ENCODE measurements at places on chromosomes 3 and 15.

GRCh38 chr3:71393093-71393492 lies 190.4 kb downstream of the FOXP1 start:
- no peak for DNase-seq

DNA sequence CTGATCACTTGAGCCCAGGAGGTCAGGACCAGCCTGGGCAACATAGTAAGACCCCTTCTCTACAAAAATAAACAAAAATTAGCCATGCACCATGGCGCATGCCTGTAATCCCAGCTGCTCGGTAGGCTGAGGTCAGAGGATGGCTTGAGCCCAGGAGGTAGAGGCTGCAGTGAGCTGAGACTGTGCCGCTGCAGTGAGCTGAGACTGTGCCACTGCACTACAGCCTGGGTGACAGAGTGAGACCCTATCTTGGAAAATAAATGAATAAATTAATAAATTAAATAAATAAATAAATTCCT lies 10.8 kb downstream of the SHISA5 start:
- DNase-seq, result no peak

- no peak for DNase-seq
Observed at GRCh38 chr3:94423578-94423977, 360.7 kb downstream of the NSUN3 start.

DNA sequence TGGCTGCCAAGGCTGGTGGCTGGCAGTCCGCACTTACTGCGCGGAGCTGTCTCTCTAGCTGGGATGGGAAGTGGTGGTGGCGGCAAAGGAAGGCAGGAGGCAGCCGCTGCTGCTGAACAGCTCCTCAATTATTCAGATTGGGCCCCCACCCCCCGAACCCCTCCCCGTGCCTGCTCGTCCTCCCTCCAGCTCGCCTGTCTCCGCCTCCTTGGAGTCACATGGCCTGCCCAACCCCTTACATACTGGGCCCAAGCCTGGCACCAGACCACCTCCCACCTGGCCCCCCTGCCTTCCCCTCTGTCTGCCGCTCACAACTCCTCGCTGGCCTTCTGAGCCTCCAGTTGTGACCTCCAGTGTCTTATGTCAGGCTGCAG lies at the start of gene SLC7A14:
SLC7A14 (minus strand) TSS at position 139 of the 374 bp plus-strand sequence. CDS start 59,139 bp downstream, outside the sequence.
- peak; percentile 20 for DNase-seq

DNA sequence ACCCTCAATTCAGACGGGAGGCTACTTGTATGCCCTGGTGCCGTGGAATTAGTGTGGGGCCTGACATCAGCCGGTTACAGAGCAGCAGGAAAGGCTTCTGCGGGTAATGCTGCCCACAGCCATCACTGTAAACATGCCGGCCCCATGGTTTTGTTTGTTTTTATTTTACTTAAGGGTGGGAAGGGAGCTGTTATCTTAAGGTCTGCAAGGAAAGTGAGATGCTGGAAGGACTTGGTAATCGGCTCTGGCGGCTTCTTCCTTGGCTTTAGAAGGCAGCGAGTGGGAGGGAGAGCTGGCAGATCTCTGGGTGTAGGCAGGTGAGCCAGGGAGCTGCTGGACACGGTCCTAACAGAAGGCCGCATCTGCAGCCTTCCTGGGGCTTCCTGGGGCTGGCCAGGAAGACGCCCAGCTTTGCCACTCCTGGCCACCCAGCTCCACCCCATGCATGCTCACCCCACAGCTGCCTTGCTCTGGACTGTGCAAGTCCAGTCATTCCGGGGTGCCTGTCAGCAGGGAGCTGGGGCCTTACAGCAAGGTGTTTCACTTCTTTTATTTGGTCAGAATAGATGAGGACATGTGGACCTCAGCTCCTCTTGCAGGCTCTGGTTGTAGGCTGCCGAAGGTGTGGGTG lies 54.1 kb upstream of the FURIN start:
- DNase-seq, result no peak

DNA sequence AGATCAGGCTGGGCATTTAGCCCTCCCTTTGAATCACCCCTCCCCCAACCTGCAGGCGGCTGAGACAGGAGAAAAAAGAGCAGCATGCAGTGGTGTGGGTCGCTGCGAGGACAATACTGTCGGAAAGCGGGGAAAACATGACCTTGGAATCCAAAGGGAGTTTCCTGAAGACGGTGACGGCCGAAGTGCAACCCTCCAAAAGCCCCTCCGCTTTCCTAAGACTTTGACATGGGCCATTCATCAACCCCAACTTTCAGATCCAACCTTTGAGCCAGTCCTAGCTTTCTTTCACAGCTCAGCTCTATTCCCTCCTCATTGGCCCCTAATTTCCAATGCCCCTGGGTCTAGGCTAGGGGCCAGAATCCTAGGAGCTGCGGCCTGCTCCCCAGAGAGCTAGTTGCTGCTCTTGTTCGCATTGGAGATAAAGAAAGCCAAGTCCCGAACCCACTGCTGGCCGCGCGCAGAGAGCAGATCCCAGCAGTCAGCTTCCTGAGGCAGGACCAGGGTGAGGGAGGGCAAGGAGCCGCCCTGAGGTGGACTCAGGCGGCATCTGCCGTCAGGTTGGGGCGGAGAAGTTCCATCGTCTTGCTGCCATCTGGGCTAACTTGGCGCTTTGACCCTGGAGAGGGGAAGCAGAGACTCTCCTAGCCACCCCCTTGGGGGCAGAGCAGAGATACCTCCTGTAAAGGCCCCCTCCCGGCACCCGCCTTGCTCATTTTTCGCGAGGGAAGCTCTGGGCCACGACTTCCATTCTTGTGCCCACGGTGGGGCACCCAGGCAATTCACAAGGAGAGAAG lies 914 bp downstream of the ZIC4 start:
- DNase-seq, result no peak

GRCh38 chr15:60674704-60675395 lies 195.9 kb upstream of the ICE2 start:
- DNase-seq, result no peak

- peak; percentile 47 for DNase-seq
Observed at GRCh38 chr3:127547761-127548605, 42.5 kb downstream of the TPRA1 start.

DNA sequence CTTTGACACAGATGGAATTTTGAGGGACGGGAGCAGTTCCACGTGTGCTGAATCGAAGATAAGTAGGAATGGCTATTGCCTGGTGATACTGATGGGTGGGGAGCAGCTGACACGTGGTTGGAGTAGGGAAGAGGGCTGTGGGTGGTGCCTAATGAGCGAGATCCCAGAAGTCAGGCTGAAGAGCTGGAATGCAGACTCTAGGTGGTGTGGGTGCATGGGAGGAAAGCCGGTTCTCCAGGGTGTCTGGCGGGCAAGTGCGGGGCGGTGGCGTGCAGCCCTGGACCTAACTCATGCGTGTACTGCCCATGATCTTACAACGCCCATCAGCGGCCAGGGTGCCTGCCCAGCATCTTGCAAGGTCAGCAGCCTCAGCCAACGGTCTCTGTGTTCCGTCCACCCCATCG lies 63.1 kb downstream of the ARNT2 start:
- DNase-seq, result no peak

DNA sequence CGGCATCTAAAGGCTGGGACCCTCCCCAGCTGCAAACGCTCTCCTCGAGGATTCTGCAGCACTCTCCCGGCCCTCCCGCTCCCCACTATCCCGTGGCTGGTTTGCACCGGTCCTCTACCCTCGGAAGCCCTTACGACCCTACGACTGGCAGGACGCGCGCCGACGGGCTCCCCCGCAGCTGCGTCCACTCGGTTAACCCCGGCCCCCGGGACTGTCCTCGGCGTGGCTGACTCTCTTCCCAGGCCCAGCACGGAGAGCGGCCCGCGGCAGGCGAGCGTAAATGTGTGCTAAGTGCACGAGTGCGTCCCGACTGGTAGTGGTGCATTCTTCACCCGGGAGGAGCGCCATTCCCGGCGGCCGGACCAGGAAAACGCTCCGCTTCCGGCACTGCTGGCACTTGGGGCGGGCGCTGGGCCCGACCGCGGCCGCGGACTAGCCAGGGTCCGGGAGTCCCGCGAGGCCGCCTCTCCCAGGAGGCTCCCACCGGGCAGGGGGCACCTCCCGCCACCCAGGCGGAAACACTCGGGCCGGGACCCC lies 508 bp downstream of the GORASP1 start:
- no peak for DNase-seq

DNA sequence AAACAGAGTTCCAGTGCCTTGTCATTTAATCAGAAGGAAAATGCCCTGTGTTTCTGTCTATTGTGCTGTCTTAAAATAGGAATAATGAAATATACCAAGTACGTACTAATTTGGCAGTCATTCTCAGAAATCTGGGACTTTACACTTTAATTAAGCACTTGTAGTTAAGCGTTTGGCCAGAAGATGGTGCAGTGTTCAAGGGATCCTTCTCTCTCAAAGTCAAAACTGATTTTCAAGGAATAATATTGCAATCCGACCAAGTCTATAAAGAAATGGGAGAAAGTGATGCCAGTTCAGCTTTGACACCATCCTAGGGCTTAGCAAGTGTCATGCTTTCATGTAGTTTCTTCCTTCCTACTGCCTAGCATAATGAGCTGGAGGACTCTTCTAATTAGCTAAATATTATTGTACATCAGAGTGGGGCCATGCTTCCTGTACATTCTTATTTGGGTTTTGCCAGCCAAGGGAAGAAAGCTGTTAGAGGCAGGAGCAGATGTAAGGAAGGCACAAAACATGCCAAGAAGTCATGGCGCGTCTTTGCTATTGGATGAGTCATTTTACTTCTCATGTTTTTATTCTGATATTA lies 64.8 kb downstream of the SAMMSON start:
- no peak for DNase-seq

GRCh38 chr3:177836671-177837070 lies 639.4 kb upstream of the TBL1XR1 start:
- DNase-seq, result peak; percentile 67

- no peak for DNase-seq
Observed at GRCh38 chr3:121477589-121477988, 68.2 kb downstream of the POLQ start.

- DNase-seq, result peak; percentile 5
Observed at GRCh38 chr15:49438962-49439631, 16.1 kb downstream of the FGF7 start.

- no peak for DNase-seq
Observed at GRCh38 chr15:80450811-80451321, 46.7 kb downstream of the ARNT2 start.

GRCh38 chr15:35519541-35520149 lies 26.3 kb downstream of the DPH6 start:
- peak; percentile 12 for DNase-seq

- no peak for DNase-seq
Observed at GRCh38 chr15:70690491-70691276, 72.7 kb downstream of the UACA start.

DNA sequence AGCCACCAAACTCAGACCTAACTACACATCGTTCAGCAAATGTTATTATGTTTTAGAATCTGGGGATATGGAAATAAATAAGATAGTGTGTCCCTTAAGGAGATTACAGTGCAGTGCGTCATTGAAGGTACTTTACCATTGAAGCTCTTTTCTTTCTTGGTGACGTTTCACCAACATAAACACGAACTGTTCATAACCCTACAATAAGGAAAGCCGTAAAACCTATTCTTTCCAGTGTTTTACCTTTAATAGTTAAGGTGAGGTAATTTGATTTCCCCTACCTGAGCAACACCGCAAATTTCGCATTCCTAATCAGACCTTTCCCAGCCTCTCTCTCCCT lies 826 bp downstream of the CCDC66 start:
- peak; percentile 72 for DNase-seq

GRCh38 chr3:173789530-173790162 lies 392.1 kb downstream of the NLGN1 start:
- peak; percentile 5 for DNase-seq

- DNase-seq, result peak; percentile 51
Observed at GRCh38 chr3:195185583-195185982, 85.4 kb downstream of the XXYLT1 start.

GRCh38 chr15:35358824-35359223 lies 187.1 kb downstream of the DPH6 start:
- DNase-seq, result no peak

- DNase-seq, result peak; percentile 44
Observed at GRCh38 chr3:110974902-110975301, 96.7 kb upstream of the NECTIN3 start.

- DNase-seq, result no peak
Observed at GRCh38 chr3:124336067-124336656, 344.2 kb upstream of the ROPN1 start.

DNA sequence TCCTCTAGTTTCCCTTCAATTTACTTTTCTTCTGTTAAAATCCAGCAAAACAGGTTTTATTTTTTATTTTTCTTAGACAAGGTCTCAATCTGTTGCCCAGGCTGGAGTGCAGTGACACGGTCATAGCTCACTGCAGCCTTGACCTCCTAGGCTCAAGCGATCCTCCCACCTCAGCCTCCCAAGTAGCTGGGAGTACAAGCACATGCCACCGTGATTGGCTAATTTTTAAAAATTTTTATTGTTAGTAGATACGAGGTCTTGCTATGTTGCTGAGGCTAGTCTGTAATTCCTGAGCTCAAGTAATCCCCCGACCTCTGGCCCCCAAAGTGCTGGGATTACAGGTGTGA lies 41.6 kb downstream of the ILDR1 start:
- DNase-seq, result no peak

DNA sequence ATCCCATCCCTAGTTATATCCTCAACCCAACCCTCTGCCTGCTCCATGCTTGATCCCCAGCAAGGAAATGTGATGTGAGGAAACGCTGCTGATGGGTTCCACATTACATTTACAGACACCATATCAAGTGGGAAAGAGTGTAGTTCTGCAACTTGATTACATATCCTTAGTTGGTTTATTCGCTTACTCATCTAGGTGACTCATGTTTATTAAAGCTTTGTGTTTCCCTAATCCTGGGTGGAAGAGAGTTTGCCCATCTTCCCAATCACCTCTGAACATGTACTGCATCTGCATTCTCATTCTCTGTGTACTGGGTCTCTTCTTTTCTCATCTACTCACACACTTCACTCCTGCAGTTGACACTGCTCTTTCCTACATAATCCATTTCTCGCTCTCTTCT lies 91.7 kb upstream of the PDZRN3 start:
- DNase-seq, result no peak

DNA sequence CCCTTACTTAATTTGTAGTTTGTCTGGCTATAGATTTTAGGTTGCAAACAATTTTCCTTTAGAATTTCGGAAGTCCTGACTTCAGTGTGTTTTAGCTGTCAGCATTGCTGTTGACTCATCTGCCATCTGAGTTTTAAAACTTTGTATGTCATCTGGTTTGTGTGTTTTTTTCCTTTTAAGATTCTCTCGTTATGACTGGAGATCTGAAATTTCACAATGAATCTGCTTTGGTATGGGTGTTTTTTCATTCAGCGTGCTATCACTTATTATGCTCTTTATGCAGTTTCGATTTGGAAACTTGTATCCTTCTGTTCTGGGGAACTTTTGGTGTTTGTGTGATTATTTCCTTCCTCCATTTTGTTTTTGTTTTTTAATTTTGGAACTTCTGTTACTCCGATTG lies 53.7 kb upstream of the ZNF280D start:
- DNase-seq, result no peak

Measured in large intestine (tissue), 12 donors.